CD4-positive, alpha-beta T cell treated with Interleukin-15 for 4 hours (primary cell): ENCODE measurements at places on chromosomes 5 and 9.

- DNase-seq: no peak
Observed at GRCh38 chr9:35905912-35906679, at the start of gene HRCT1. Gene HRCT1 (plus strand): TSS chr9:35906202. CDS start chr9:35906288, 86 bp downstream.

DNA sequence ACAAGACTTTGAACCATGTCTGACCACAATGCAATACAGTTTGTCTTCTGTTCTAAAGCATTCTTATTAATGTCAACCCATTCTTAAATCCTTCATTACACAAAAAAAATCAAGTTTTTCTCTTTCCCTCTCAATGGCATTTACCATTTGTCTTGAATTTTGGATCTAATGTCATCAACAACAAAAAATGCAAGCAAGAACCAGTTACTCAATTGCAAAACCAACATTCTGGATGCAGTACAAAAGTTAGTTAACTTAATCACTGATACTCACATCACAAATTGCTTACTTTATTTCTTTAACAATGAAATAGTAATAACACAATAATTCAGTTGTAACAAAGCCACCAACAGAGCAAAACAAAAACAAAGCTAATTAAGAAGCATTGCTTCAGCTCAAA lies 6.0 kb downstream of the C9orf40 start:
- DNase-seq: no peak

GRCh38 chr5:125725691-125726090 lies 697.5 kb upstream of the GRAMD2B start:
- no peak for DNase-seq

GRCh38 chr5:148084269-148084668 lies 20.5 kb downstream of the SPINK5 start:
- no peak for DNase-seq

DNA sequence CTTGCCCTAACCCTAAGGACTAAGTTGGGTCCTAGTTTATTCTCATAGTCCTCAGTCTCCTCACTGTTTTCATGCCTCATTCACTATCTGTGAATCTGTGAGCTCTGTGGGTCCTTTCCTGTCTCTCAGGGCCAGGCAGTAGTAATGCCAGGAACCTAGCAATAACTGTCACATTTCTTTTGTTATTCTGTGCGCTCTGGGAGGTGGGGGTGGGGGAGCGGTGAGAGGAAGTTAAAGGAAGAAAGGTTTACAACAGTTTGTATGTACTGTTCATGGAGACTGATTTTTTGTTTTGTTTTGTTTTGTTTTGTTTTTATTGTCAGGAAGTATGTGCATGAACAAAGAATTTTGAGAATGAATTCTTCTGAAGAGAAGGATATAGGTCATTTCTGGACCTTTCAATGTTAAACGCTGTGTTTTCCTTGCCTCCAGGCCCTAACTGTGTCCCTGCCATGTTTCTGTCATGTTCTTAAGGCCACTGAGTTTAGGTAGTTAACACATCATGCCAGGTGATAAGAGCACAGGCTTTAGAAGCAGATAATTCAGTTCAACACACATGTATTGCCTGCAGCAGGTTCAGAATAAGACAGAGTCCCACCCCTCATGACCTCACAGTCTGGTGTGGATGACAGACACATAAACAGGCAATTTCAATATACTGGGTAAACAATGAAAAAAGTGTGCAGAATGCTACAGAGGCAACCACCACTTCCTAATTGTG lies 13.3 kb upstream of the FEM1C start:
- no peak for DNase-seq

DNA sequence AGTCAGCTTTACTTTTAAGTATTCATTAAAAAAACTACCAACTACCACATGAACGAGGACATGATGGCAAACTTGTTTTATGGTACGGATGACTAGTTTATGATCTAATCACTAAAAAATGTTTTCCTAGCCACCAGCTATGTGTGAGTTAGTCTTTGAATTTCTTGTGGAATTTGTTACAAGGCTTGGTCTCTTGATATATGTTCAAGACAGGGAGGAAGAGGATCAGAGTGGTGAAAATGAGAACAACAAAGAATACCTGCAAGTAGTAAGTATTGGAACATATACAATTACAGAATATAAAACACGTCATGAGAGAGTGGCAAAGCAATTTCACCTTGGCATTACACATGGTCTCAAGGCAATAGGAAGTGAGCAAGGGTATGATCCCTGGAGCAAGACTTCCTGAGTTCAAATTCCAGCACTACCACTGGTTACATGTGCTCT lies 548.6 kb upstream of the TLE4 start:
- no peak for DNase-seq

GRCh38 chr9:36396985-36397384 lies 3.1 kb downstream of the RNF38 start:
- DNase-seq: no peak

- DNase-seq: peak; percentile 30
Observed at GRCh38 chr5:15105799-15106393, 234.3 kb upstream of the ANKH start.

GRCh38 chr5:179422213-179422855 lies 77.1 kb upstream of the ADAMTS2 start:
- DNase-seq: no peak

DNA sequence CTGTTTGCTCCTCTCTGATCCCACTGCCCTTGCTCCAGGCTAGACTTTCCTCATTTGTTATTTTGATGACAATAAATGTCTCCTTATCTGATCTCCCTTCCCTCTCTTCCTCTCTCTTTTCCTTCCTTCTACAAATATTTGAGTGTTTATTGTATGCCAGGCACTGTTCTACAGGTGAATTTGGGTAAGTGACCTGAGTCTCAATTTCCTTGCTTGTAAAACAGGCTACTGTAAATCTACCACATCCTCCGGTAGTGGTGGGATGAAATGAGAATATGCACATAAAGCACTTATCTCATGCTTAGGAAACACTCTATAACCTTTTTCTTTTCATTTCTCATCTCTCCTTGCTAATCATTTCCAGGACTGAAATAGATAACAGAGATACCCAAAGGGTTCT lies 86.4 kb downstream of the HMHB1 start:
- no peak for DNase-seq

GRCh38 chr5:124061663-124062062 lies 549.7 kb downstream of the CSNK1G3 start:
- DNase-seq: no peak

DNA sequence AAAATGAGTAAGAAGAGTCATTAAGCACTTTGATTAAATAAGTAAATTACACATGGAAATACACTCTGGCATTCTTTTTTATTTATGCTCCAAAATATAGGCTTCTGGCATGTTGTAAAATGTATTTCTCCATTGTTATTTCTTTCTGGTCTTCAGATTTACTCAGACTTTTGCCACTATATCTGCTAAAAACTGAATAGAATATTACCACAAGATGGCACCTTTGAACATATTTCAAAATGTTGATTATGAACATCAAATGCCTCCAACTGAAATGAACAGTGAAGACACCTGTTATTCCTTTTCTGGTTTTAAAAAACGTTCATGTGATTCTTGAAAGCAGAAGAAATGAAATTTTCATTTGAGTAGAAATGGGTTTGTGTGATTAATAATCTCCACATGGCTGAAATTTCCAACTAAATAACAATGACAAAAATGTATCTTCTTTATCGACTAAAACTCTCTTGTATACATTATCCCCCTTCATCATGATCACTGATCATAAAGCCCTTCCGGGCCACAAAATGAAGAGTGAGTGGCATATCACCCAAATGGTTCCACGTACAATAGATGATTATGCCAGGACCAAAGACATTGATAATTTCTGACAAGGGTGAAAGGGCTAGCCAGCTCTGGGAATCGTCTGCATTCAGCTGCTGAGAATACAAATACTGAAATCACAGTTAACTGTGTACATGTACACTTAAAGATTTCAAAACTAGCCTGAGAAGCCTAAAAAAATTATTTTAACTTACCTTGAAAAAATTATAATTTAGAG lies 23.8 kb downstream of the TYRP1 start:
- DNase-seq: no peak

DNA sequence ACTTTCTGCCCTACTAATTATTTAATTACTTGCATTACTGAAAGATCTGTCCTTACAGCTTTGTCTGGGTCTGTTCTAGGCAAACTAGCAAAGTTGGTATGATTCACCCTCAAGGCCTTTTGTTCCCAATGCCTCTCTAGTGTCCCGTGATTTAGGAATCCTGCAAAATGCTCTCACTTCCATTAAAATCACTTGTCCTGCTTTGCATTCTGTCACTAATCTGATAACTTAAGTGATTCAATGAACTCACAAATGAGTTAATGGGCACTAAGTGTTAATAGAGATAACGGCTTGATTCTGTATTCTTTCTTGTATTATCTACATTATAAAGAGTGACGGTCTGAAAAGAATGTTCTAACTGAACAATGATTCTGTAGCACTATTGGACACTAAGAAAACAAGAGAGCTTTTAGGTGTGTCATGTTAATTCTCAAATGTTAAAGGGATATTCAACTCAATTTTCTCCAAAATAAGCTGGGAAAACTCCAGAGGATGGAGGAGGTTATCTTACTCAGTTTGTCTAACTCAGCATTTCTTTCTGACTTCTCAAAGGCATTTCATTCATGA lies 697.3 kb downstream of the CETN3 start:
- DNase-seq: no peak

- DNase-seq: no peak
Observed at GRCh38 chr9:96062031-96062430, 186.5 kb downstream of the ERCC6L2 start.

DNA sequence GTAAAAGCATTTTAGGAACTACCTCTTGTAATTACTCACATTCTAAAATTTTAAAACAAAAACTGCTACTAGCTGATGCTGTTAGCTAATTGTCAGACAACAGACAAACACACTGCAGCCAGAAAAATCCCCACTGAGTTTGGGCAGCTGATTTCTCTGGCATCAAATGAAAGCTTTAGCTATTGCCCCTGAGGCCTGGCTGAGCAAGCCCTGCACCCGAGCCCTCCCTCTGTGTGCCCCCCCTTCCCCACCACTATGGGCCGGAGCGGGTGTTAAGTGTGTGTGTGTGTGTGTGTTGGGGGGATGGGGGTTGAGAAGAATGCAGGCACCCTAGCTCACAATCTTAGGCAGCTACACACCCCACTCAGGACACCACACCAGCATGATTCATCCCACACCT lies 2.4 kb downstream of the NEUROG1 start:
- DNase-seq: no peak

DNA sequence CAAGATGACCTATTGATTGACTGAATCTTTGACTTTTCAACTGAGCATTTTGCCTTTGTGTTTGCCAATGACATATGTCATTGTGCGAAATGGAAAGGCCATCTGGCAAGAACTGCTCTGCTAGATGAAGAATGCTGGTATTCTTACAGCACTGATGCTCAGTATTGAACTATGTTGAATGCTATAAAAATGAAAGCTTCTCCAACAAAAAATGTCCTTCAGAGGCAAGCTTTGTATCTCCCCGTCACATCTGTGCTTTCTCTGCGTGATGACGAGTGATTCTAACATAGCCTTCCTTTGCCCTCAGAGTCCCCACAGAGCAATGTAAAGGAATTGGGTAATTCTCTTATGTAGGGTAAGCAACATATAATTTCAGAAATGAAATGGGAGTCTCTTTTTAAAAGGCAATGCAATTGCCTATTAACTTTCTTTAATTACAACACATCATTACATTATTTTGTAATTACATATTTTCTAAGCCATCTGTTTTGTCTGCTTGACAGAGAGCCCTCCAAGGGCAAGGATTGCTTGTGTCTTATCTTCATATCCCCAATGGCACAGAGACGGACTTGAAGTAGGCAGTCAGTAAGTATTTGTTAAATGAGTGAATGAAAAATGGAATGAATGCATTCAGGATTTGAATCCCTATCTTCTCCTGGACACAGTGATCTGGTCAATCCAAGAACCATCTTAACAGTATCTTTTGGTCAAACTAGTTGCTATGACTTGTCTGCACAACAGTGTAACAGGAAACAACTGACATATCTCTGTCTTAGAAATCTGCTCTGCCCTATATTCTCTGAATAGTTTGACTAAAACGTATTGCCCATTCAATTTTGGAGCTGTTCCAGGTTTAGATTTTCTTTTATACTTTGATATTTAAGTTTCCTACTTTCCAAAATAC lies 46.1 kb downstream of the ENC1 start:
- DNase-seq: no peak

- DNase-seq: no peak
Observed at GRCh38 chr9:90933468-90933867, 131.8 kb downstream of the SYK start.

- DNase-seq: no peak
Observed at GRCh38 chr9:14136646-14137370, 177.1 kb downstream of the NFIB start.

DNA sequence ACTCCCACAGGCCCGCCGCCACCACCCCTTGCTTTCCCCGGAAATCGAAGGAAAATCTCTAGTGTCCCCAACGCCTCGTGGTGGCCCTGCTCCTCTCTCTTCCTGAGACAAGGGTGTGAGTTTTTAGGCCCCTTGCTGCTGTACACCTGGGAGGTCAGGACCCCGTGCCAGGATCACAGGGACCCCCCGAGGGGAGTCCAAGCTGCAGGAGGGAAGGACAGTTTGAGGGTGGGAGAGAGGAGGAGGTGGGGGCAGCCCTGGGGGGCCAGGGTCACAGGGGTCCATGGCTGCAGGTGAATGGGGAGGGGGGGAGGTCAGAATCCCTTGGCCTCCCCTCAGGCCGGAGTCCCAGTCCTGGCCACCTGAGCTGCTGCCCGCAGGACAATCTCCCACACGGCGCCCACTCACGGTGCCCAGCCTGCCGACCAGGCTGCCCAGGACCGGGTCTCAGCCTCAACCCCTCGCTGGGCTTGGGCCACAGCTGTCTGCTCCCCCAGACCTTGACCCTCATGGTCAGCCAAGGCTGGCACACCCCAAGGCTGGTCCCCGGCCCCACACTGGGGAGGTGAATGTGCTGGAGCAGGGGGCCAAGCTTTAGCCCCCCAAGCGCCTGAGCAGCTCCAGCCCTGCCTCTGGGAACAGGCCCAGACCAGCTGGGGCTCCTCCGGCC lies 19.9 kb downstream of the TPPP start:
- DNase-seq: no peak
